Activated T-cell treated with anti-CD3 and anti-CD28 coated beads for 24 hours (primary cell): ENCODE measurements at places on chromosomes 7 and 10.

- no peak for DNase-seq
Observed at GRCh38 chr7:134920026-134920753, 66.1 kb upstream of the AGBL3 start.

- DNase-seq: no peak
Observed at GRCh38 chr10:122143238-122143841, 127.8 kb upstream of the BTBD16 start.

- no peak for DNase-seq
Observed at GRCh38 chr7:22066522-22066921, 120.8 kb upstream of the CDCA7L start.

DNA sequence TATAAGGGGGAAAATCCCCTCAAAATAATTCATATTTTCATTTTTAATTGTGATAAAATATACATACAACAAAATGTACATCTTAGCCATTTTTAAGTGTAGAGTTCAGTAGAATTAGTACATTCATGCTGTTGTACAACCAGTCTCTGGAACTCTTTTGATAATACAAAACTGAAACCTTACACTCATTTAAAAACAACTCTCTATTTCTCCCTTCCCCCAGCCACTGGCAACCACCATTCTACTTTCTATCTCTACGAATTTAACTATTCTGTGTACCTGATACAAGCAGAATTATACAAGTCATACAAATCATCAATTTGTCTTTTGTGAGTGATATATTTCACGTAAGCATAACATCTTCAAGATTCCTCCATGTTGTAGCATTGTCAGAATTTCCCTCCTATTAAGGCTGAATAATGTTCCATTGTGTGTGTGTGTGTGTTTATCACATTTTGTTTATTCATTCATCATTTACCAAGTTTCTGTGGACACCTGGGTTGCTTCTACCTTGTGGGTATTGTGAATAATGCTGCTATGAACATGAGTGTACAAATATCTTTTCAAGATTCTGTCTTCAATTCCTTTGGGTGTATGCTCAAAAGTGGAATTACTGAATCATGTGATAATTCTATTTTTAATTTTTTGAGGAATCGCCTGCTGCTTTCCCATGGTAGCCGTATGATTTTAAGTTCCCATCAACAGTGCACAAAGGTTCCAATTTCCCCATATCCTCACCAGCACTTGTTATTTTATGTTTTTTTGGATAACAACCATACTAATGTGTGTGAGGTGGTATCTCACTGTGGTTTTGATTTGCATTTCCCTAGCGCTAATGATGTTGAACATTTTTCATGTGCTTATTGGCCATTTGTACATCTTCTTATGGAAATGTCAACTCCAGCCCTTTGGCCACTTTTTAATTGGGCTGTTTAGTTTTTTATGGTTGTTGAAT is 4.7 kb upstream of the EBLN1 start:
- DNase-seq: no peak

GRCh38 chr7:147775516-147776284 is 814.9 kb upstream of the C7orf33 start:
- no peak for DNase-seq
